ENCODE measurements at places on chromosomes 1 and 21.
A peak's percentile ranks its signal among the peaks of the same experiment; 100 is the strongest.

DNA sequence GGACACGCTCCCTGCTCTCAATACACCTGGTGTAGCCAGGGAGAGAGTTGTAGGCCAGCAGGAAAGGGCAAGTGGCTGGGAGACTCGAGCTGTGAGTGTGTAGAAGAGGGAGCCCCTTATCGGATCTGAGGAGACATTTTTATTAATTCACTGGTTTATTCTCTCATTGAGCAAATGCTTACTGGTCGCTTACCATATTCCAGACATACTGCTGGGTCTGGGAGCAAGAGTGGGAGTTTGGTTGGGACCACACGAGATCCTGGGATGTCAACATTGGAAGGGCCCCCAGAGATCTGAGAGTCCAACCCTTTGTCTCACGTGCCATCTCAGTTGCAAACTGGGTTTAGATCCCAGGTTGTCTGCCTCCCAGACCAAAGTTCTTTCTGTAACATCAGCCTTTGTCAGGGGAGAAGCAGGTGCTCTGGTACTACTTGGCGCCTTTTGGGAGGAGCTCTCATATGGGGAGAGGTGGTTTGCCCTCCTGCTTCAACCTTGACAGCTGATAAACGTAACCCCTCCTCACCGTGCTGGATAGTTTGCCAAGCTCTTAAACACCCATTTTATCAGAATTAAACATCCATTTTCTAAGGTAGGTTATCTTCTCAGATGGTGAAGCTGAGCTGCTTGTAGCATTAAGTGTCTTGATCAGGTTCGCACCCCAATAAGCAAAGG, 742 bp downstream of the TMEM222 start:
- DNase-seq: no peak

- no peak for DNase-seq
Observed at GRCh38 chr1:173693238-173693637, 21.5 kb upstream of the KLHL20 start.

DNA sequence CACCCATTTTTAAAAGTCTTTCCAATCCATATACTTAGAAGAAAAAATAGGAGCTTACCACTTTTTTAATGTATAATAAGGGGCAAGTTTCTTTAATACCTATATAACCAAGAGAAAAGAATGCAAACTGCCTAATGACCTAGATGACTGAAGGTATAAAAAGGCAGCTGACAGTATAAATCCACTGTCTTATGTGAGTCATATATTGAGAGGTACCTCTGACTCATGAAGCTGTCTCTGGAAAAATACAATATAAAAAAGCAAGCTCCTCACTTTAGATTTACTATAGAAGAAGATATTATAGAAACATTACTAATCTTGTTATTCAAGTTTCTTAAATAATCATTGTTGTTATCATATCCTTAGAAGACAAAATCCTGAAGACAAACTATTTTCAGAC, 144.2 kb downstream of the VAV3 start:
- peak; percentile 0 for DNase-seq

DNA sequence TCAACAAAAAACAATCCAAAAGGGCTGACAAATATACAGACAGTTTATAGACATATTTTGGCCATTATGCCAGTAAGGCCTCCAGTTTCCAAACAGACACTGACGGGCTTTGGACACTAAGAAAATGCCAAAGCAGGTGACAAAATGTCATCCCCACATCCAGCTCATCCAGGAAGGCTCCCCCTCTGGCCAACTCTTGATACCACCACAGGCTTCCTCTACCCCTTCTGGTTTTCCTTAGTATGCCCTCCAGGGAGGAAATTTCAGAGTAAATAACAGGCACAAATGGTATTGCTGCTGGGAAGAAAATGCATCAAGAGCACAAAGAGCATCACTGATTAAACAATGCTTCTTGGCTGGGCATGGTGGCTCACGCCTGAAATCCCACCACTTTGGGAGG, 225.3 kb downstream of the VAV3 start:
- no peak for DNase-seq

- peak; percentile 46 for DNase-seq
Observed at GRCh38 chr1:59029411-59030167, 245.7 kb upstream of the JUN start.

DNA sequence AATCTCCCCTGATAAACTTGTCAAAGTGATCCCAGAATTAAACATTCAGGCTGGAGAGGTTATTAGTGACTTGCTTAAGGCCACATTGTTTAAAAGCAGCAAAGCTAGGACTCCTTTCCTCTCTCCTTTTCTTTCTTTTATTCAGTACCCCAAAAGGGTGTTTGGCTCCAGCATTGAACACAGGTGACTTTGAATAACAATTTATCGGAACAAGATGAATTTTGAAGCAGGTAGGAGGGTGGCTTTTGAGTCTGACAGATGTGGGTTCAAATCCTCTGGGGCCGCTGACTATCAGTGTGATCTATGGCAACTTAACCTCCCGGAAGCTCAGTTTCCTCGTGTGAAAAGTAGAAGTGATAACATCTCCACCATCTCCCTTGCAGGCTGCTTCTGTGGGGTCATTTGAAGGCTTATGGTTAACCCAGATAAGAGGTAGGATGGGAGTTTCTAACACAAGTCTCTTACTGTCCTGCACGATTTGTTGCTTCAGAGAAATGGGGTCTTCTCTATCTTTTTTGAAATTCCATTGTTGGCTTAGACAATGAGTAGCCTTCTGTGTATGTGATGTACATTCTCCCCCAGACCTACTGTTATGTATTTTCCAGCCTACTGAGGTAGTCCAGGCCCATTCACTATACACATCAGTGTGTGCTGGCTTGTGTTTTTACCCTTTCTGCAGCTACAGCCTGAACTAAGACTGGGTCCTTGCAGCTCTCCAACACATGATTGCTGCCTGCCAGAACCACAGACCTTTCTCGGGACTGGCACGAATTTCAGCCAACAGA, 29.0 kb downstream of the JUN start:
- no peak for DNase-seq

- no peak for DNase-seq
Observed at GRCh38 chr1:150083907-150084306, 16.3 kb downstream of the VPS45 start.

- DNase-seq: no peak
Observed at GRCh38 chr1:58318157-58319005, 228.1 kb downstream of the OMA1 start.

- DNase-seq: no peak
Observed at GRCh38 chr1:180849031-180849775, 63.5 kb upstream of the KIAA1614 start.

DNA sequence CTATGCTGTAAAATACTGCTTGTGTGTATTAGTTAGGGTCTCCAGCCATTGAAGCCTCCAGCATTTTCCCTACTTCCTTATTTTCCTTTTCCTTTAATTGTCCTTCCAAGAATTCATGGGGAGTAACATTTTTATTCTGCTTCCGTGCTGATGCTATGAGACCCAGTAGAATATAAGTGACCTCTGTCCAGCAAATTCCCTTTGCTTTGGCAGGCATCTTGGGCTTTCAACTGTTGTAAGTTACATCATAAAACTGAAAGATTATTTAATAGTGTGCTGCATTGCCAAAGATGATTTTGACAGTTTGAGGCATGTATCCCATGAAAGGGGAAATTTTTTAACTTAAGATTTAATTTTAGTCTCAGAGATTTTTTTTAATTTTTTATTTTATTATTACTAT, 48.1 kb upstream of the B3GALT2 start:
- no peak for DNase-seq

- no peak for DNase-seq
Observed at GRCh38 chr21:46554431-46555224, 50.3 kb downstream of the S100B start.

DNA sequence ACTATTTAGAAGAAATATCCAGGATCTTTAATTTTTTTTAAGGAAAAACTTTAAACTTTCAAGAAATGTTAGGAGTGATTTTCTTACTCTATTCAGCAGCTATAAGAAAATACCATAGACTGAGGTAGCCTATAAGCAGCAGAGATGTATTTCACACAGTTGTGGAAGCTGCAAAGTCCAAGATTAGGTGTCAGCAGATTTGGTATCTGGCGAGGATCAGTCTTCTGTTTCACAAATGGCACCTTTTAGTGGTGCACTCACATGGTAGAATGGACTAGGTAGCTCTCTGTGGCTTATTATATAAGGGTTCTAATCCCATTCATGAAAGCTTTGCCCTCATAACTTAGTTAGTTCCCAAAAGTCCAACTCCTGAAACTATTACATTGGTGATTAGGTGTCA, 207.4 kb downstream of the NCAM2 start:
- DNase-seq: no peak

DNA sequence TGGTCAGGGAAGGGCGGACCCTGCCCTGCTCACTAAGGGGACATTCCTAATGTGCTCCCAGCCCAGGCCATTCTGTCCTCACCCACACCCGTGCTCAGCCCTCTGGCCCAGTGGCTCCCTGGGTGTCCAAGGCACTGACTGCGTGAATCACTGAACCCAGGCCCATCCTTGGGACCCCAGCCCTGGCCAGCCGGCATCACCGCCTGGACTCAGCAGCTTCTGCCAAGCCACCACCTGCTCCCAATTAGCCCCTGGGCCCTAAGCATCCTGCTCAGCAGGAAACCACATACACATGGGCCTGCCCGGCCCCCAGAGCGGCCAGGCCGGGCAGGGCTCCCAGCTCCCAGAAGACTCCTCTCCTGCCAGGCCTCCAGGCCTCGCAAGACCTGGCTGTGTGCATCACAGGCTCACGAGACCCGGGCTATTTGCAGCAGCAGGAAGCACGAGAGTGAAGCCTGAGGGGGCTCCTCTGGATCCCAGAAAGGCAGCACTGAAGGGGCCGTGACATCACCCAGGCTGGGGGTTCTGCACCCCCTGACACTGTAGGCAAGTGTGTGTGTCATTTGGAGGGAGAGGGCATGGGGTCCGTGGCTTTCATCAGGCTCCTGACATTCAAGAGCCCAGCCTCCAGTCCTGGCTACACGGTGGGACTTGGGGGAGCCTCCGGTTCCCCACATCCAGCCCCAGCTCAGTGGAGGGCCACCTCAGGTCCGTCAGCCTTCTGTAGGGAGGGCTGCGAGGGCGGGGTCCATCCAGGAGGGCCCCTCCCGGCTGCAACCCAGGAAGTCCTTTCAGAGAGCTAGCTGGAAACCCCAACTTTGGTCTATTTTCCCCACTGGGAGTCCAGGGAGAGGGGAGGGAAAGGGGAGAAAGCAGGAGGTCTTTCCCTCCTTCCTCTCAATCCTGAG, 1.6 kb downstream of the MFAP2 start:
- peak; percentile 98 for DNase-seq

- no peak for DNase-seq
Observed at GRCh38 chr1:217136895-217137205, 413.6 kb upstream of the ESRRG start.

DNA sequence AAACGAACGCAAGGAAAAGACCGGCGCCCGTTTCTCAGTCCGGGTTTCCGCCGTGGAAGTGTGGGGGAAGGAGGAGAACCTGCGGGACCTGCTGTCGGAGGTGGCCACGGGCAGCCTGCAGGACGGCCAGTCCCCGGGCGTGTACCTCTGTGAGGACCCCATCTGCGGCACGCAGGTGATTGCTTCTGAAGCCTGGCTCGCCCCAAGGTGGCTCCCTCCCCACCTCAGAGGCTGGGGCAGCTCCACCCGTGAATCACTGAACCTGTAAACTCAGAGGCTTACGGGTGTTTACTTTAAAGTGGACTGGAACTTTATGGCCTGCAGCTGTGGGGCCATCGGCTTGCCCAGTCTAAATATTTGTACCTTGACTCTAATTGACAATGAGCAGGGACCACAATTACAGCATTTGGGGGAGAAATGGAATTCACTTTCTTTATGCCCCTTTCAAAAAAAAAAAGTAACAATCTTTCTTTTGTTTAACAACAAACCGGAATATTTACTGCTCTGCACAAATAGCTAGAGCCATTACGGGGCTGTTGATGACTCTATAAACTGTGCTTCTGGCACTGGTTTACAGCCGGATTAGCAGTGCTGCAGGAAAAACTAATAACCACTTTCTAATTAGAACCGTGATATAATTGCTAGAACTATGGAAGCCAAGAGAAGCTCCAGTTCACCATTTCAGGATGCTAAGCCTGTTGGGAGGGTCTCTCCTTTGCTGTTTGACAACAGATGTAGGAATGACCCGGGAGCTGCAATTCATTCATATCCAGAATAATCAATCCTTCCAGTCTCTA, 454.8 kb downstream of the KIF26B start:
- DNase-seq: no peak

DNA sequence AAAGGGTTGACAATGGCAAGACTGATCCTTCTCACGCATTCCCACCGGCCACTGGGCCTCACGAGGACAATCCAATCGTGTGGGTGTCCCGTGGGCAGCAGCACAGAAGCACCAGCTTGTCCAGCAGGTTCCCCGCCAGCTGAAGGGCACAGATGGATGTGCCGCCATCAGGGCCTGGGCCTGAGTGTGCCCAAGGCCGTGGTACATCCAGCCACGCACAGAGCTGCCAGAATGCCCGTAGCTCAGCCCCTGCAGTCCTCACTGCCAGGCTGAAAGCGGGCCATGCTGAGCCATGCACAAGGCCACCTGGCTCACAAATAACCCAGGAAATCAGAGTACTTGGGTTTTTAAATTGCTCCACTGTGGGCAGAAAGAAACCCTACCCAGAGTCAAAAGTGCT, 7.0 kb downstream of the NPHP4 start:
- DNase-seq: no peak

DNA sequence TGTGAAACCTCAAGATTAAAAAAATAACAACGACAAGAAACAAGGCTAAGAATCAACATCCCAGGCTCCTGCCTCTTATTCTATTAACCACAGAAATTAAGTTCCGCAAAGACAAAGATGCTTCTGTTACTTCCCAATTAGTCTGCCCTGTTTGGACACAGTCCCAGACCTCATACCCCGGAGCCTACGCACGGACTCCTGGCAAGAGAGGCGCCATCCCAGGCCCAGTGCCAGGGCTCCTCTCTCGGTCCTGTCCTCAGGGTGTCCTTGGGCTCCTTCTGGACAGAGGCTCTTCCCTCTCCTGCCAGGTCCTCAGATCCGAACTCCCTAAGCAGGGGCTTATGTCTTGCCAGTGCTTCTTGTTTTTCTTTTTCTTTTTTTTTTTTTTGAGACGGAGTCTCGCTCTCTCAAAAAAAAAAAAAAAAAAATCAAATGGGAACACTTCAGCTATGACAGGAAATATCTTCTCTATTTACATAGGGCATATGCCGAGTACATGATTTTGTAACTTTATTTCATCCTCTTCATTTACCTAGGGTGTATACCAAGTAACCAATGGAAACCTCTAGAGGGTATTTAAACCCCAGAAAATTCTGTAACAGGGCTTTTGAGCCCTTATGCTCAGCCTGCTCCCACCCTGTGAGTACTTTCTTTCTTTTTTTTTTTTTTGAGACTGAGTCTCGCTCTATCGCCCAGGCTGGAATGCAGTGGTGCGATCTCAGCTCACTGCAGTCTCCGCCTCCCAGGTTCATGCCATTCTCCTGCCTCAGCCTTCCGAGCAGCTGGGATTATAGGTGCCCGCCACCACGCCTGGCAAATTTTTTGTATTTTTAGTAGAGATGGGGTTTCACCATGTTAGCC, 11.7 kb upstream of the ENO1 start:
- DNase-seq: peak; percentile 96

- no peak for DNase-seq
Observed at GRCh38 chr1:2049225-2049717, 940 bp upstream of the PRKCZ start.
